ENCODE measurements at places on chromosomes 11 and 22.
A peak's percentile ranks its signal among the peaks of the same experiment; 100 is the strongest.

- H3K36me3 ChIP-seq = no peaks in the 10 kb centered on the region
- no peak for DNase-seq
- no peak overlapping the region for H3K27ac ChIP-seq
Observed at GRCh38 chr11:116070520-116070919, 566.3 kb upstream of the CADM1 start.

DNA sequence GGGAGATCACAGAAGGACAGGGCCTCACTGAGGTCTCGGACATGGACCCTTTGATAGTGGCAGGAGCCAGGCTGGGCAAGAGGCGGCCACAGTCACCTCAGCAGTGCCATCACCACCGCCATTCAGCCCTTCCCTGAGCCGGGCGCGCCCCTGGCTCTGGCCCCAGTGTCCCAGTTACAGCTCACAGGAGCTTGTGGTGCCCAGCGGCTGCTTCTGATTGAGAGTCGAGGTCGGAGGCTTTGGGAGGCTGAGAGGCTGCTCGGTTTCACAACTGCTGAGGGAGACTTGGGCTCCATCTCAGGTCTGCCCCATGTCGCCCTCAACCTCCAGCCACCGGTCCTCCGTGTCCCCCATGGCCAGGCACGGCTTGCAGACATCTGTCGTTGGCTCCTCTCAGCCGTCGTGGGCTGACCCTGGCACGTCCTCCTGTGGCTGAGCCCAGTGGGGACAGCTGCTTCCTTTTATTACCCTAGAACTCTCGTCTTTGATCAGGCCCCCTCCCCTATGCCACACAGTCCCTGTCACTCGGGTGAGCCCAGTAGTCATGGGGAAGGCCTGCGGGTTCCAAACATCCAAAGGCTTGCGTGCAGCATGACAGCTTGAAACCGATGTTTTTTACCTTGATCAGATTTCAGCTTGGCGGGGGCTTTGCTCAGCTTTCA, 28.4 kb upstream of the PPP6R3 start:
- H3K4me1 ChIP-seq = peaks cover under 1% of the 10 kb centered on the region
- no peak overlapping the region for H3K27ac ChIP-seq
- peaks cover 14% of the 10 kb centered on the region for H3K36me3 ChIP-seq
- DNase-seq = no peak
- H3K4me3 ChIP-seq = no peak overlapping the region
- no peaks in the 10 kb centered on the region for H3K27me3 ChIP-seq

DNA sequence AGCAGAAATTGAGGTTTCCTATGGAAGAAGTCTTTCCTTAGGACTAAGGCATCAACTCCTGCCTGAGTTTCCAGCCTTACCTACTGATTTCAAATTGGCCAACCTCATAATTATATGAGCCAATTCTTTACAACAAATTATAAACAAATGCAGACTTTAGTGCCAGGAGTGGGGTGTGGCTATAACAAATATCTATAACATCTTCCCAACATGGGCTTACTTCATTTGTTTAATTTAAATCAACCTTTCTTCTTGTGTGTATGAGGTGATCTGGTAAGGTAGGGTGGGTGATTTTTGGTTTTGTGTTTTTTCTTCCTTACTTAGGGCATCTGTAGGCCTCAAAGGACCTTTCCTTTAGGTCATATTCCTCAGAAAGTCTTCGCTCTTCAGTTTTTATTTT, 354.9 kb downstream of the SHANK2 start:
- no peak for DNase-seq
- H3K27me3 ChIP-seq = no peaks in the 10 kb centered on the region
- H3K36me3 ChIP-seq = no peaks in the 10 kb centered on the region
- H3K27ac ChIP-seq = no peak overlapping the region

- H3K36me3 ChIP-seq = no peaks in the 10 kb centered on the region
- H3K27me3 ChIP-seq = no peaks in the 10 kb centered on the region
- H3K4me1 ChIP-seq = peaks cover 28% of the 10 kb centered on the region
- H3K4me3 ChIP-seq = no peak overlapping the region
- no peak for DNase-seq
- peak overlapping the region; percentile 63 for H3K27ac ChIP-seq
Observed at GRCh38 chr22:22838148-22838786, 49.3 kb upstream of the IGLL5 start.

- no peaks in the 10 kb centered on the region for H3K27me3 ChIP-seq
- H3K4me1 ChIP-seq = no peaks in the 10 kb centered on the region
- no peak overlapping the region for H3K4me3 ChIP-seq
- no peak for DNase-seq
- no peak overlapping the region for H3K27ac ChIP-seq
- H3K36me3 ChIP-seq = no peaks in the 10 kb centered on the region
Observed at GRCh38 chr22:30031764-30032455, 48.4 kb upstream of the HORMAD2 start.

DNA sequence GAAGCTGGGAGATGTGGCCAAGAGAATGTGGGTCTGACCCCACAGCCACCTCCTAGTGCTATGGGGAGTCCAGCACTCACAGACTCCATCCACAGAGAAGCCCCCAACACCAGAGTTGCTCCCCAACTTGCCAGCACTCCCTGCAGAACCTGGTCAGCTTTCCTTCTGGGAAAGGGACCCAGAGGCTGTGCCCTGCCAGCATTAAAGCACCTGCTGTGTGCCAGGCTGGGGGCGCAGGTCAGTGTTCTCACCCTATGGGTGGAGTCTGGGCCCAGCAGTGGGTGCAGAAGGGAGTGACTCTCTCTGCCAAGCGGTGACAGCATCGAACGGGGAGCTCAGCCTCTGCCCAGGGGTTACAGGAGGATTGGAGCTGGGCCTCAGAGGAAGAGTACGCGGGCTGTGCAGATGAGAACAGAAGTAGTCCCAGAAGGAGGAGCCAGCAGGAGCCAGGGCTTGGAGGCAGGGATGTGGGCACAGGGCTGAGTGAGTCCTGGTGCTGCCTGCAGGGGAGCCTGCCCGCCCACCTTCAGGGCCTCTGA, 114.4 kb downstream of the MPPED1 start:
- peaks cover 11% of the 10 kb centered on the region for H3K27me3 ChIP-seq
- no peak overlapping the region for H3K4me3 ChIP-seq
- H3K27ac ChIP-seq = no peak overlapping the region
- H3K4me1 ChIP-seq = no peaks in the 10 kb centered on the region

GRCh38 chr11:72144807-72145565, 9.5 kb downstream of the FOLR3 start:
- peaks cover 14% of the 10 kb centered on the region for H3K27me3 ChIP-seq
- no peak overlapping the region for H3K4me3 ChIP-seq
- DNase-seq = no peak
- no peak overlapping the region for H3K27ac ChIP-seq

DNA sequence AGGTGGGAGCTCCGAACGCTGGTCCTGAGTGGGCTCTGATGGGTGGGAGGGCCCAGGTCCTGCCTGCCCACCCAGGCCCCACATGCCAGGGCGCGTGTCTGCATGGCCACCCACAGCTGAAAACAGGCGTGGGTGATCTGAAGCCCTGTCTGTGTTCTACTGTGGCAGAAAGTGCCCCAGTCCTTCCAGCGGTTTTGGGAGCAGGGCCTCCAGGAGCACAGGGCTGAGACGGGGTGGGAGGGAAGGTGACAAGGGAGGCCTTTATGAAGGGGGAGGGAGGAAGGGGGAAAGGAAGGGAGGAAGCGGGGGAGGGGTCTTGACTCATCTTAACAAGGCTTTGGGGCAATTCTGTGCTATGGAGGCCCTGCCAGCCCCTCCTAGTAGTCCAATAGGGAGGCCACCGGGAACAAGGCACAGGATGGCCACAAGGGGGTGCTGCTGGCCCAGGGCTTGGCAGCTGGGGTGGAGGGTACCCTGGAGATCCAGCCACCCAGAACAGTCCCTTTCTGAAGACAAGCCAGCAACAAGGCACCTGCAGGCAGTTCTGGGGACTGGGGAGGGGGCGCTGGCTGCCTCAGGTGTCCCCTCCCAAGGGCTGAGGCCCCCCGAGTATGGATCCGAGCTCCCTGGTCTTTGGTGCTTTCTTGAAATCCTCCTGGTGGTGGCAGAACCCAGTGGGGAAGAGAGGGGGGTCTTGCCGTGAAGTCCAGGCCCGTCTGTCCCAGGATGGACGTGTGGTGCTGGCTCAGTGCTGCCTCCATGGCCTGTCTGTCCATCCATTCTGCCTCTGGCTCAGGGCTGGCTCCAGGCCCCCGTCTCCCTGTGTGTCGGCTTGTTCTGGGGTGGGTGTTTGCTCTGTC, 6.3 kb upstream of the FADS3 start:
- H3K27ac ChIP-seq = no peak overlapping the region
- no peaks in the 10 kb centered on the region for H3K27me3 ChIP-seq
- peak; percentile 76 for DNase-seq
- H3K36me3 ChIP-seq = no peaks in the 10 kb centered on the region

- no peak for DNase-seq
- H3K27ac ChIP-seq = no peak overlapping the region
- H3K27me3 ChIP-seq = no peaks in the 10 kb centered on the region
- H3K36me3 ChIP-seq = no peaks in the 10 kb centered on the region
- no peak overlapping the region for H3K4me3 ChIP-seq
Observed at GRCh38 chr11:114179234-114179941, 116.8 kb upstream of the NNMT start.

DNA sequence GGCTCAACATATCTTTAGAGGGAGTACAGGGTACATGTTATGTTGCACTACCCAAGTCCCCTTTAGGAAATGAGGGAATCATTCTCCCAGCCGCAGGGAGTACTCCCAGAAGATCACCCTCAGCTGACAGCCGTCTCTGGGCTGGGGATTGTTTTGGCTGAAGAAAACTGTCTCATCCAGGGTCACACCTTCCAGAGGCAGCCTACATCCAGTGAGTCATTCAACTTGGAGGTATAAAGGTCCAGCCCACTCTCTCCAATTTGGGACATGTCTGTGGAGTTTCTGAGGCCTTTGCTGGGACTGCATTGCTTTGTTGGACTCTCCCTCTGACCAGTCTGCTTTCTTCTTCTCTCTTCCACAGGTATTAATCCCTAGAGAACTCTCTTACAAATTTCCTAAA, 42.1 kb downstream of the RASSF10 start:
- H3K27me3 ChIP-seq = peaks cover 53% of the 10 kb centered on the region
- peaks cover 26% of the 10 kb centered on the region for H3K4me1 ChIP-seq
- no peak for DNase-seq
- H3K4me3 ChIP-seq = no peak overlapping the region
- H3K36me3 ChIP-seq = peaks cover 10% of the 10 kb centered on the region
- H3K27ac ChIP-seq = no peak overlapping the region

GRCh38 chr11:61513143-61513765, 4.7 kb downstream of the LRRC10B start:
- H3K27me3 ChIP-seq = peaks cover 20% of the 10 kb centered on the region
- no peaks in the 10 kb centered on the region for H3K36me3 ChIP-seq
- H3K4me3 ChIP-seq = no peak overlapping the region
- no peak overlapping the region for H3K27ac ChIP-seq

DNA sequence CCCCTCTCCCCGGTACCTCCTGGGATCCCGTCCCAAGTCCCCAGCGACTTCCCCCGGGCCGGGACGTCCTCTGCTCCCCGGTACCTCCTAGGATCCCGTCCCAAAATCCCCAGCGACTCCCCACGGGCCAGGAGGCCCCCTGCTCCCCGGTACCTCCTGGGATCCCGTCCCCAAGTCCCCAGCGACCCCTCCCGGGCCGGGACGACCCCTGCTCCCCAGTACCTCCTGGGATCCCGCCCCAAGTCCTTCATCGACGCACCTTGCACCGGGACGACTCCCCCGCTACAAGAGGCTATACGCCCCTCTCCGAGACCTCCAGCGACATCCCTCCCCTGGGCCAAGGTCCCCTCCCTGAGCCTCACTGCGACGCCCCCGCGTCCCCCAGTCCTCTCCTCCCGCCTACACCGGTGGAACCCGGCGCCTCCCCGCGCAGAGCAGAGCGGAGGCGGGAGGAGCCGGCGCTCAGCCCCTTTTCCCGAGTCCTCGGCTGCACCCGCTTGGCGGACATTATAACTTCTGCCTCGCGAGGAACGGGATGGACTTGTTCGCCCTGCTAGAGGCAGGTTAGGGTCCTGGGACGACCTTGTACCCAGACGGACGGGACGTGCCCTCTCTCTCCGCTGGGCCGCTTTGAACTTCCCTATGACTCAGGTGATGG, 912 bp downstream of the KREMEN1 start:
- peaks cover 26% of the 10 kb centered on the region for H3K4me1 ChIP-seq
- H3K27ac ChIP-seq = no peak overlapping the region
- DNase-seq = no peak
- H3K36me3 ChIP-seq = no peaks in the 10 kb centered on the region
- H3K4me3 ChIP-seq = peak overlapping the region; percentile 58

GRCh38 chr11:101083335-101083734, 46.3 kb downstream of the PGR start:
- no peaks in the 10 kb centered on the region for H3K4me1 ChIP-seq
- H3K27me3 ChIP-seq = no peaks in the 10 kb centered on the region

GRCh38 chr11:109597336-109597735, 175.3 kb downstream of the C11orf87 start:
- H3K4me1 ChIP-seq = no peaks in the 10 kb centered on the region
- H3K4me3 ChIP-seq = no peak overlapping the region
- no peak overlapping the region for H3K27ac ChIP-seq
- no peaks in the 10 kb centered on the region for H3K27me3 ChIP-seq
- no peak for DNase-seq

DNA sequence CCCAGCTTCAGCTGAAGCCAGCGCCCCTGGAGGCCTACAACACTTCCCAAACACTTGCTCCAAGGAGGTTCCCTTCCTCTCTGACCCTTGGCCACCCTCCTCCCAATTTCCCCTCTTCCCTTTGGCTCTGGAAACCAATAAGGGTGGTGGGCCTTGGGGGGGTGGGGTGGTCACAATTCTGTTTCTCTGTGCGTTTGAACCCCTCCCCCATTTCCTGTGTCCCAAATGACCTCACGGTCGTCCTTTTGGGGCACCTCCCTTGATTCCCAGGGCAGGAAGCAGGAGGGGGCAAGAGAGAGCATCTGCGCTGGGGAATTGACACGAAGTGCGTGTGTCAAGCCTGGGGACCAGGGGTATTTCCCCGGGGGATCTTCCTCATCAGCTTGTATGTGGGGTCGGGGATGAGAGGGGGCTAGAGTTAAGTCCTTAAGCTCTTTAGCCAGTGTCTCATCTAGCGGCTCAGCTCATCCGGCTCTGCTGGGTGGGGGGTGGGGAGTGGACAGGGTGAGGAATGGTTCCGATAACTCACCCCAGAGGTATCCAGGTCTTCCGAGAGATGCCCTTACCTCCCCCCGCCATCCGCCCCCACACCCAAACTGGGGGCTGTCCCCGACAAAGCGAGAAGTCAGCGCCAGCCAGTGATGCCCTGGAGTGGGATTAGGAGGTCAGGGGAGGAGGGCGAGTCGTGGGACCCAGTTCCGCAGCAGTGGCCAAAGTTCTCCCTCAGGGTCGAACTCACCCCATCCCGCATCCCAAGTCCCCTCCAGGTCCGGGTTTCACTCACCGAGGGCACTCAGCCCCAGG, 587 bp downstream of the ESAM start:
- peaks cover 14% of the 10 kb centered on the region for H3K4me1 ChIP-seq
- no peak for DNase-seq
- H3K4me3 ChIP-seq = peak overlapping the region; percentile 32
- H3K36me3 ChIP-seq = no peaks in the 10 kb centered on the region
- no peak overlapping the region for H3K27ac ChIP-seq

- no peak overlapping the region for H3K27ac ChIP-seq
- DNase-seq = no peak
- H3K4me3 ChIP-seq = no peak overlapping the region
- H3K27me3 ChIP-seq = peaks cover 11% of the 10 kb centered on the region
- H3K36me3 ChIP-seq = no peaks in the 10 kb centered on the region
Observed at GRCh38 chr11:60485987-60486386, 6.6 kb upstream of the MS4A12 start.

- no peak overlapping the region for H3K27ac ChIP-seq
- peak; percentile 28 for DNase-seq
- no peaks in the 10 kb centered on the region for H3K4me1 ChIP-seq
- H3K36me3 ChIP-seq = no peaks in the 10 kb centered on the region
- H3K27me3 ChIP-seq = peaks cover 7% of the 10 kb centered on the region
Observed at GRCh38 chr22:32858121-32858703, 56.7 kb downstream of the TIMP3 start.

GRCh38 chr11:121152764-121153163, 51.7 kb downstream of the TECTA start:
- no peaks in the 10 kb centered on the region for H3K27me3 ChIP-seq
- H3K4me1 ChIP-seq = no peaks in the 10 kb centered on the region
- no peaks in the 10 kb centered on the region for H3K36me3 ChIP-seq
- H3K4me3 ChIP-seq = no peak overlapping the region
- DNase-seq = no peak
- H3K27ac ChIP-seq = no peak overlapping the region
